Stimulated activated CD4-positive, alpha-beta T cell treated with anti-CD3 and anti-CD28 coated beads, Interleukin-15, amount 100 ng/mL, for 24 hours (primary cell): ENCODE measurements at places on chromosomes 4 and X.

DNA sequence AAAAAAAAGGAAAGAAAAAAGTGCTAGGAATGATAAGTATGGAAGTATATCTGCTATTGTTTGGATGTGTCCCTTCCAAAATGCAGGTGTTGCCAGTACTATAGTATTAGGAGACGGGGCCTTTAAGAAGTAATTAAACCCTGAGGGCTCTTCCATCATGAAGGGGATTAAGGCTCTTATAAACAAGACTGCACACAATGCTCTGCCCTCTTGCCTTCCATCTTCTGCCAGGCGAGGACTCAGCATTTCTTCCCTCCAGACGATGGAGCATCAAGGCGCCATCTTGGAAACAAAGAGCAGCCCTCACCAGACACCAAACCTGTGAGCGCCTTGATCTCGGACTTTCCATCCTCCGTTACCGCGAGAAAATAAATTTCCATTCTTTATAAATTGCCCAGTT lies 120.1 kb upstream of the GPM6A start:
- DNase-seq, result no peak

- DNase-seq, result no peak
Observed at GRCh38 chr4:140648716-140649308, 80.1 kb upstream of the UCP1 start.

DNA sequence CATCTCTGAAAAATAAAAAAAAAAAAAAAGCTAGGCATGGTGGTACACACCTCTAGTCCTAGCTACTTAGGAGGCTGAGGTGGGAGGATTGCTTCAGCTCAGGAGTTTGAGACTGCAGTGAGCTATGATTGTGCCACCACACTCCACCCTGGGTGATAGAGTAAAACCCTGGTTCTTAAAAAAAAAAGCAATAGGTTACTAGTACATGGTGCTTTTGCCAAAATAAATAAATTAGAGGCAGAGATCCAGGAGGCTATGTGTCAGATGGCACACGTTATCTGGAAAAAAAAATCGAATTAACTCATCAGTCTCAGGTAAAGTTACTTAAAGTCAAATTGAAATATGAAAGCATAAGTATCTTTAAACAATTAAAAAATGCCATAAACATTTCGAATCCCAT lies 94.3 kb downstream of the VCX3A start:
- no peak for DNase-seq

DNA sequence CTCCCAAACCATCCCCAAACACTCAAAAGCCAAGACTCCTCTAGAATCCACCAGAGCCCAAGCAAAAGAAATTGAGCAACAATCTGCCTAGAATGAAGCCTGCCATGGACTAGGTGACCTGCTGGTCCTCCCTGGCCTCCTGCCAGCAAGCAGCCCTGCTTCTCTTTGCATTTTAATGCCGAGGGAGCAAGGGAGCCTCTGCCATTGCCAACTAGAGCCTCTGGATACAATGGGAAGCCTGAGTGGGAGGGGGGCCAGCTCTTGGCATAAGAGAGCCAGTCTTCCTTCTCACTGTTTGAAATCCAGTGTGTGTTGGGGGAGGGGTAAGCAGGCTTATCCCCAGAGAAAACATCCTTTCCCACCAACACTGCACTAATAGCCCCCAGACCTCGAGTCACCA lies 1.5 kb upstream of the GDPD2 start:
- no peak for DNase-seq

DNA sequence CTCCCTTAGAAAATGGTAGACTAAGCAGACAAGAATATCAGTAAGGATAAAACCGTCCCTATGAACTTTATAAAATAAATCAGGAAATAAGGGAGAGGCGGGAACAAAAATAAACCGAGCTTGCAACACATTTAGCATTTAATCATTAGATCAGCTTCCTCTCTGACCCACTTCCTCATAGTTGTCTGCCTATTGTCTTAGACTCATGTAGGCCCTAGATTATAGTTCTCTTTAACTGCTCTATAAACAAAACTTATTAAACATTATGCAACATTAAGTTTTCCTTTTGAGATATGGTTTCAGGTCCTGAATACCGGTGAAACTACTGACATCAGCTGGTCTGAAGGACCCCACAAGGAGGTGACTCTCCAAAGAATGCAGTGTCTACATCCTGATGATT lies 15.8 kb upstream of the SRD5A3 start:
- no peak for DNase-seq

GRCh38 chr4:153153339-153153871 lies 50.8 kb upstream of the TRIM2 start:
- DNase-seq, result peak; percentile 87

DNA sequence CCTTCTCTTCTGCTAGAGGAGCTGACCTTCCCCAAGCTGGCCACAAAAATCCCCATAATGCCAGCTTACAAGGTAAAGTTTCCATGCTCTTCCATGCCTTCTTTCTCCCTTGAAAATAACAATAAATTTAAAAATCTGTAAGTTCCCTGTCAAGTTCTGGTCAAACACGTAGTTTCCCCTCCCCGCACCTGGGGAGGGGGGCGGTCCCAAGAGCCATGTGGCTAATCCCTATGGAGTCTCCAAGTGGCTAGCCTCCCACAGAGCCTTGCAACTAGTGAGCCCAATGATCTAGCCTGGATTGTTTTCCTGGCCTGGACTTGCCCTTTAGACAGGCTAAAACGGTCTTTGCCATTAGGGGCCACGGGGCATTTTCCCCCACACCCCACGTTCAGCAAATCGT lies 2.1 kb upstream of the NRK start:
- DNase-seq, result no peak

DNA sequence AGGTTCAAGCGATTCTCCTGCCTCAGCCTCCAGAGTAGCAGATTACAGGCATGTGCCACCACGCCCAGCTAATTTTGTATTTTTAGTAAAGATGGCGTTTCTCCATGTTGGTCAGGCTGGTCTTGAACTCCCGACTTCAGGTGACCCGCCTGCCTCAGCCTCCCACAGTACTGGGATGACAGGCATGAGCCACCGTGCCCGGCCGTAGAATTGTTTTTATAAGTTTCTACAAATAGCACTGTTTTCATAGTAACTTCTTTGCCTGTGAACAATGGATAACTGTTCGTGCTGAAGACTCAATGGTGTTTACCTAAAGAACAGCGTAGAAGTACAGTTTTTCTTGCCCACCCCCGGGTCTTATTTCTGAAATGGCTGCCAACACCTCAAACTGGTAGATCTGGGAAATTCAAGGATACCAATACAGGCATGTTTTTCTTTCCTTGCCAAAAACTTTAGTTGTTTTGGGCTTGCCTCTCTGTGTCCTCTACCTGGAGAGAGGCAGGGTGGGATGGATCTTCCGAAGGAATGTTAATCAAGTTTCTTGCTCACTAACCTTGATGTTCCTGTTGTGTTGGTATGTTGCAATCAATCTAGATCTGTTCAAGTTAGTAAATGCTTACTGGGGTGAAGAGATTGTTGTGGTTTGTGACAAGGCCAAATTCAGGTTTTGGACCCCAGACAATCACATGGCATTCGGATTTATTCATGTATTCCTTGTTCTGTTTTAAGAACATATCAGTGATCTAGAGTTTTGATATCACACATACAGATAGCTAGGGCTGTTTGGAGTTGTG lies 2.8 kb upstream of the RUFY3 start:
- no peak for DNase-seq

GRCh38 chrX:25158635-25159034 lies 142.9 kb upstream of the ARX start:
- no peak for DNase-seq

DNA sequence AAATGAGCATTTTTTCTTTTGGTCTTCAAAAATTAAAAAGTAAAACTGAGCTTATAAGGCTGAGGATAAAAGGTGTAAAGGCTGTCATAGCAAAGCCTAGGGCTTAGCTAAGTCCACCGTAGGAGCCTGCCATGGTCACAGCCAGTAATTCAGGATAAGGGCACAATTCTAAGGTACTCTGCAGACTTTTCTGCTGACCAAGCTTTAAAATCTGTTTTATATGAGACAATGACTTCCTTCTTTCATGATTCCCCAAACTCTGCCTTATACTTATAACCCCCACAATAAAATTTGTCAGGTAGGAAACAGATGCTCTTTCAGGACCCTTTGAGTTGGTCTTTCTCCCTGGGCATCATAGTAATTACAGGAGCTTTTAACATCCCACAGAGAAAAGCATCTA lies 138.5 kb downstream of the COL4A6 start:
- DNase-seq, result no peak

DNA sequence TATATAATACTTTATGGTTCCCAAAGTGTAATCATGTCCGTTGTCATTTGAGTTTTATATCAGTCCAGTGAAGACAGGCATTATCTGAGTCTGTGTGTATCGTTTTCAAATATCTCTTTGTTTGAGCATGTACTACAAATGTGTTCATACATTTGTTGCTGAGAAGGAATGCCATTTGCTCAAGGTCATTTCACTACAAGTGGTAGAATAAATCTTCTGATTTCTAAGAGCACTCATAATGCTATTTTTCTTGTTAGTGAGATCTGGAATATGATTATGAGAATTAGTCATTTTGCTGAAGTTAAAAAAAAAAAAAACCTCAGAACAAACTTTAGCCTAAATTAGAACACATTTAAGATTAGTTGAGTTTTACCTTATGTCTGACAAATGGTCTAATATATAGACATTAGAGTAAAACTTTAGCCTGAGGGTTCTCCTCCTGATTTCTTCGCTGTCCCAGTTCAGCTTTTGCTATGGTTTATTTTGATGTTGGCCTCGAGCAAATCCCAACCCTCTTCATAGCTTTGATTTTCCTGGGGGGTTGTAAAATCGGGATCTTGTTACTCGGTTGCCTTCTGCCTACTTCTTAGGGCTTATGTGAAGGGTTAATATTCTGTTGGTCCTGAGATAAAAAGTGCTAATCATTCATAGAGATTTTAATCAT lies 87.1 kb downstream of the TMEM131L start:
- no peak for DNase-seq

- no peak for DNase-seq
Observed at GRCh38 chr4:182724414-182724813, 192.8 kb downstream of the DCTD start.

GRCh38 chr4:25925486-25926201 lies 11.6 kb downstream of the SMIM20 start:
- DNase-seq, result peak; percentile 47

DNA sequence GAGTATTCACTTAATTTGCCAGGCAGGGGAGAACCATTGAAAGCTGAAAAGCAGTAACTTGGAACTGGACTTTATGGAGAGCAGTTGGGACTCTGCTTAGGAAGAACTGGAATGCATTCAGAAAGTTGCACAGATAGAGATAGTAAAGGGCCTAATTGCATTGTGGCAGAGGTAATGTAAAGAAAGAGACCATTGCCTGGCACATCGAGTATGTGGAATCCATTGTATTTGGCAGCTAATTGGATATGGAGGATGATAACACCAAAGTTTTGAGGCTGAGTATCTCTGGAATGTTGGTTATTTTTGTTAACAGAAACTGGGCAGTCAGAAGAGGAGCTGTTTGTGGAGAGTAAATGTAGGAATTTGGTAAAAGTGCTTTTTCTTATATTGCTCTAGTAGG lies 169.9 kb downstream of the BMPR1B start:
- no peak for DNase-seq

GRCh38 chr4:10013722-10014121 lies 7.6 kb downstream of the SLC2A9 start:
- DNase-seq, result peak; percentile 46

DNA sequence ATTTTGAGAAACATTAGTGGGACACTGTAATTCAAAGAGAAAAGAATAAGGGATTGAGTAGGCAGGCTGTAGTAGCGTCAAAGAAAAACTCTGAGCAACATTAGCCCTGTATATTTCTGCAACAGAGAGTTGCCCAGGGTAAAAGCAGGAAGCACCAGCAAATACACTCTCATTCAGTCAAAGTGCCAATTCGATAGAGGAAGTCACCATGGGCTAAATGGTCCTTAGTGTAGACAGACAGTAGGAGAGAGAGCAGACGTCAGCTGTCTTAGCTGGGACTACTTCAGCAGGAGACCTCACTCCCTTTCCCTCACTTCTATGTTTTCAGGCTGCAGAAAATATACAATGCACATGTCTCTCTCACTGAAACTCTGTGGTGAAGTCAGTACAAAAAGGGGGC lies 2073.8 kb upstream of the TENM3 start:
- no peak for DNase-seq

DNA sequence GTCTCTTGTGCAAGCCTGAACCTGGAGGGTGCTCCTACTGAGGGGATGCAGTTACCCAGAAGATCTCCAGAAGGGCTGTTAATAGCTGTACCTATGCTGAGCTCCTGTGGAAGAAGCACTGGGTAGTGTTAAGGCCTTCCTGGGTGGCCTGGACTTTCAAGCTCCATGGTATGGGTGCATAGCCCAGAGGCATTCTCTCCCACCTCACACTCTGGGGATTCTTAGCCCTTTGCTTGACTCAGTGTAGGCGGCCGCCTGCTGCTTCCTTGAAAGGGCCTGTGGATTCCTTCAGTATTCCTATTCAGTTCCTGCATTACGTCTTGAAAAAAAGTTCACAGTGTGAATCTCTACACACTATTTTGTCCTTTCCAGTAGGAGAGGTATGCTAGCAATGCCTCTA lies 235.7 kb upstream of the MAGEB16 start:
- no peak for DNase-seq
